ENCODE measurements at places on chromosomes 5 and 9.

GRCh38 chr5:34622098-34622400 lies 34.1 kb upstream of the RAI14 start:
- peak; percentile 39 for DNase-seq

DNA sequence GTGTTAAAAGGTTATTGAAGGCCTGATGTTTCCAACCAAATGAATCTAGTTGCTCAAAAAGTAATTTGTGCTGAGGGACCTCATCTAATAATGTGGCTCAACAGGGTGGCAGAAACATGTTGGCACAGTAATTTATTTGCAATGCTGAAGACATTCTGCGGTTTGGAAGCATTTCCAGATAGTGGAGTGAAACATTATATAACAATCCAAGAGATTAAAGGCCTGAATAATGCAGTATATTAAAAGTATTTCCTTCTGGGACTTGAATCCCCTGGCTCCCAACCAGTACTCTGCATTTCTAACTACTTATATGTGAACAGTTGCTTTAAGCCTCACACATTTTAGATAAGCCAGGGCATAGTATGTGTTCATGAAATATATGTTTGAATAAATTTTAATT lies 25.9 kb upstream of the ALDH1A1 start:
- peak; percentile 69 for DNase-seq

GRCh38 chr9:126531591-126531990 lies 82.1 kb upstream of the LMX1B start:
- no peak for DNase-seq

DNA sequence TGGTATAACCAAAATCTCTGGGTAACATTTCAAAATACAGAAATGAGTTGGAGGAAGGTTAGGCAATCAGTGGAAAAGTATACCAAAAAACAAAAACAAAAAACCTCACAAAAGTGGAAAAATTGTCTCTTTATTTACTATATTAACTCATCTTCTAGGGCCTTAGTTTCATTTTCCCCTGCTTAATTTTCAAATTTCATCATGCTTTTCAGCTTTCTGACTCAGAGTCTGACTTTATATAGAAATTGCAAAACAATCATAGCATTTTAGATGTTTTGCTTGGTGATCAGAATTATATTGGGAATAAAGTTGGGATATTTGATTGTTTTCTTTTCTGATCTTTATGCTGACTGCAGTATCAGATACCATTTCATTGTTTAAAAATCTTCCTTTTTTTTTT lies 257.0 kb upstream of the PRR16 start:
- no peak for DNase-seq

DNA sequence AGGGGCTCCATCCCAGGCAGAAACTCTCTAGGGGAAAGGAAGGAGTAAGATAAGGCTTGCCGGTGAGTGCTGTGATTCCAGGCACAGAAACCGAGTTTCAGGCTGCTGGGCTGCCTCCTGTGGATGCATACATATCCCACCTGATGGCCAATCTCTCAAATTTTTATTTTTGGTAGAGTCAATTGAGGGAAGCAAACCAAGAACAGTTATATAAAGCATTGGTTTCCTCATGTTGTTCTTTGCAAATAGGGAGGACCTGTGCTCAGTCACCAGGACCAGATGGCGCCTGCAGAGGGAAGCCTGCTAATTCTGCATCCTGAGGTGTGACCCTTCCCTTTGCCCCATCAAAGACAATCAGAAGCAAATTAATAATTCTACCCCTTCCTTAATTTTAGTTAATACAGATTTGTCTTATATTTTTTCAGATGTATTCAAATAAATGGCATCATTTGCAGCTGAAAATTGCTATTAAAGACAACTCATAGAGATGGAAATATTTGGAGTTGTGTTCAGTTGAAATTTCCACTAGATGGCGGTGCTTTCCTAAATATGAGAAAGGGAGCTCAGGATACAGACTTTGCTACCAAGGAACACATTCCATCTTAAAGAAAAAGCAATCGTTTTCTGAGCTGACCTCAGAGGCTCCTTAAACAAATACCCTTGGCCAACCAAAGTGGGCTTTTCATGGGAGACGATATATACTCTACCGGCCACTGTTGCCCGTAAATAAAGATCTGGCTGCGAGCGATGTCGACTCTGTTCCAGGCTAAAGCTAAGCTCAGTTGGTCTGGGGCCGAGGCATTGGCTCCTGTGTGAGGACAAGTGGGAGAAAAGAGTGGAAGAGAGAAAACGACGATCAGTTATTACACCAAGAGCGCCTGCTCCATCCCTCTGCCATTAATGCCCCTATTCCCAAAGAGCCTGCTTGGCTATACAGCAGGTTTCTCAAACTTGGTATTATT lies 225.7 kb upstream of the KLF9 start:
- DNase-seq: peak; percentile 49

- DNase-seq: no peak
These were observed 65.4 kb upstream of the STK32A start for GRCh38 chr5:147169399-147169798.

DNA sequence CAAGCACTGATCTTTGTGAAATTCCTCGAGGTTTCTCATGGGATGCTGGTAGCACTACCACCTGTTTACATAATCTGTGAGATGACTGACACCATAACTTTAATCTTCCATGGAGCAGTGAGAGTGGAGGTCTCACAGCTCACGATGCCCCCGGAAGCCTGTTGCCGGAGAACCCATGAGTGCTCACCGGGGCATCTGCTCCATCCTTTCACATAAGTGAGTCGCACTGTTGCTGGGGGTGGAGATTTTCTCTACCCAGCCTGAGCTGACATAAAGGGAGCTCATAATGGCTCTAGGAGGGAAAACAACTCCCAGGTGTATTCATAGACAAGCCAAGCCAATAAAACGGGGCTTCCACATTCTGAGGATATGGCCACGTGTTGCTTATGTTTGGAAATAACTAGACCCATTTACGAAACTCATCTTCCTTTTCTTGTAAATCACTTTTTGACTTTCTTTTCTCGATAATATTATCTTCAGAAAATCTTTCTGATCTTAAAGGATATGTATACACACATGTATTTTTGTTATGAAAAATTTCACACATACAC lies 11.2 kb upstream of the GFPT2 start:
- DNase-seq: no peak

GRCh38 chr9:121225240-121225639 lies 23.6 kb upstream of the RAB14 start:
- DNase-seq: no peak

- DNase-seq: peak; percentile 32
These were observed 29.9 kb upstream of the C7 start for GRCh38 chr5:40879163-40879942.

- no peak for DNase-seq
These were observed 48.8 kb upstream of the FBN2 start for GRCh38 chr5:128586848-128587247.

DNA sequence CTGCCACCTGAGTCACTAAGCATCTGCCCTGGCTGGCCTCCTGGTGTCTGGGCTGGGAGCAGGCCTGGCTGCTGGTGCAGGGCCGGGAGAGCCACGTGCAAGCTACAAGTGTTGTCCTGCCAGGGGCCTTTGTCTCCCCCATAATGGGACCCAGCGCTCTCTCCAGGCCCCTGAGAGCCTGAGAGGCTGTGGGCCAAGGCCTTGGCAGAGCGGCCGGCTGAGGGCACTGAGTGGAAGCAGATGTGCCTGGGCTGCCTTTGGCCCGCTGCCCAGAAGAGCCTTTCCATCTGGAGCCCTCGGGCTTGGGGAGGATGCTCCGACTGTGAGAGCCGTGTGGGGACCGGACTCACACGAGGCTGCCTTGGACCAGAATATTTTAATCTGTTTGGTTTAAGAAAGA lies 185.5 kb downstream of the RGS3 start:
- peak; percentile 43 for DNase-seq

DNA sequence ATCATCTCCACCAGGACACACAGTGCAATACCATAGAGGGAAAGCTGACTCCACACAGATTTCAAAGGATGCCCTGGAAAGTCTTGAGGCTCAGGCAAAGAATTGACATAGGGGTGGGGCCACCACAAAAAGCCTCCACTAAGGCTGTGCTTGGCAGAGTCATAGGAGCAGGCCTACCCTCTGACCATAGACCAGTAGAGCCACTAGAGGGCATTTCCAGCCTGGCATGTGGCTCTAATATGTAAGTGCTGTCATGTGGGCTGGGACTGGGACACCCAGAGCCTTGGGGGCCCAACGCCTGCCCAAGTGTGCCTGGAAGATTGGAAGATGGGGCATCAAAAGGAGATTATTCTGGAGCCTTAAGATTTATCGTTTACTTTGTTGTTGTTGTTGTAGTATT lies 726.0 kb downstream of the DNAH5 start:
- DNase-seq: peak; percentile 53

- no peak for DNase-seq
These were observed 100.9 kb upstream of the APC start for GRCh38 chr5:112636751-112637150.

- DNase-seq: no peak
These were observed 4.5 kb downstream of the FANCC start for GRCh38 chr9:95313010-95313498.

GRCh38 chr5:137201876-137202275 lies 297.2 kb downstream of the SPOCK1 start:
- DNase-seq: peak; percentile 42

- no peak for DNase-seq
These were observed 162.3 kb upstream of the ZNF462 start for GRCh38 chr9:106700676-106701075.

DNA sequence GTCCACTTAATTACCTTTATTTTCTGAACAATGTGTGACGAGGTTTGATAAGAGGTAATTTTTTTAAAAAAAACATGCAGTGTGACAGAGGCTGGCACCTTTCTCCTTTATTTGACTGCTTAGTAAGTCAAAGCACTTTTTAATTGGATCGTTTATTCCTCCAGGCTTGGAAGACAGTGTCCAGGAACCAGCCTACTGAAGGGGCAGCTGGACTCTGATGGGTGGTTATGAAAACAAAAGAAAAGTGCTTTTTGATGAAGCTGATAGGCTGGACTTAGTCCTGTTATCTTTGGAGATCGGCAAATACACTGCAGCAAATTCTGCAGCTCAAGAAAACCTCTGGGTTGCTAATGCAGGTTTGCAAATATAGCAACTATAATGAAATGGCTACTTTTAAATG lies 141.7 kb downstream of the DCP2 start:
- no peak for DNase-seq

DNA sequence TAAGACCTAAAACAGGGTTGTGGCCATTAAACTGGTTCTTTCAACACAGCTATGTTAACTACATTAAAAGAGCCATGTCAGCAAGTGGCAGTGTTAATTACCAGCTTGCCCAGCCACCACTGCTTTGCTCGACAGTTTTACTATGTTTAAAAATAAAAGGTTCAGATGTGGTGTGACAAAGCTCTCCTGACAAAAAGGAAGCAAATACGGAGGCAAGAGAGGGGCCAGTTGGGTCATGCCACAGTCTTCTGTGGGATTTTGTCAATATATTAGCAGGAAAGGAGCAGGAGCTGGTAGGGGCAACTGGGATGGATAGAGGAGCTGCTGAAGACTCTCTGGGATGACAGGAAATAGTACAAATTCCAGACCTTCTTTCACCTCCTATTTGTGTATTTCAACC lies 113.5 kb upstream of the PCA3 start:
- no peak for DNase-seq

- DNase-seq: no peak
These were observed 97.1 kb downstream of the PJA2 start for GRCh38 chr5:109312695-109313094.

- no peak for DNase-seq
These were observed 10.2 kb downstream of the CORO2A start for GRCh38 chr9:98182069-98182820.

DNA sequence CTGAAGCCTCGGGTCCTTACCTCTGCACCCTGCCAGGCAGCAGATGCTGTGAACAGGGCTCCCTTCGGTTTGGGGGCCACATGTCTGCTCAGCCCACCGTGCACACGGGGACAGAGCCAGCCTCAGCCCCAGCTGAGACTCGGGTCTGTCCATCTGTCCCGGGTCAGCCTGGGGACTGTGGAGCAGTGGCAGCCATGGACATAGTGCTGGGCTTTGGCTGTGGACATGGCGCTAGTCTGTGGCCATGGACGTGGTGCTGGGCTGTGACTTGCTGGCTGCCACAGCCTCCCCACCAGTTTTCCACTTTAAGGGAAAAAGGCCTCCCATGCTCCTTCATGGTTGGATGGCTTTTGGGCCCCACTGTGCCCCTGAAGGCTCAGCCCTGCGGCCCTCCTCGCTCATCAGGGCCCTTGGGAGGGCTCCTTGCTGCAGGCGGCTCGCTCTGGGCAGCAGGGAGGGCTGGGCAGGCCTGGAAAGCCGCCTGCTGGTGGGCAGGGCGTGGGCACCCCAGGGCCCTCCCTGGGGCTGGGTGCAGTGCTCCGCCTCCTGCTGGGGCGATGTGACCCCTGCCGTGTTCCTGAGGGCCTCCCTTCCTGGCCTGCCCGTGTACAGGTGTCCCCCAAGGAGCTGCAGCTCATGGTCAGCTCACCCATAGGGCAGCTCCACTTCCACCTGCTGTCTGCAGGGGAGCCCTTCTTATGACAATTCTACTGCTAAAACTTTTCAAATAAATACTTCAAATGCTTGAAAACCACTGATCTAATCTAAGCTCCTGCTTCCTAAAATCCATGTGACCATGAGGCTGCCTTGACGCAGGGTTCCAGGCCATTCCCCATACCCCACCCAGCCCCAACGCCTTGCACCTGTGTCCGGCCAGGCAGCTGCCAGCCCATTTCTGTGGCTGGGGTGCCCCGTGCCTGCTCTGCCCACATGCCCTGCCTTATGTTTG lies 112.1 kb upstream of the LMX1B start:
- DNase-seq: no peak

GRCh38 chr9:89600831-89601230 lies 4.0 kb upstream of the GADD45G start:
- no peak for DNase-seq

DNA sequence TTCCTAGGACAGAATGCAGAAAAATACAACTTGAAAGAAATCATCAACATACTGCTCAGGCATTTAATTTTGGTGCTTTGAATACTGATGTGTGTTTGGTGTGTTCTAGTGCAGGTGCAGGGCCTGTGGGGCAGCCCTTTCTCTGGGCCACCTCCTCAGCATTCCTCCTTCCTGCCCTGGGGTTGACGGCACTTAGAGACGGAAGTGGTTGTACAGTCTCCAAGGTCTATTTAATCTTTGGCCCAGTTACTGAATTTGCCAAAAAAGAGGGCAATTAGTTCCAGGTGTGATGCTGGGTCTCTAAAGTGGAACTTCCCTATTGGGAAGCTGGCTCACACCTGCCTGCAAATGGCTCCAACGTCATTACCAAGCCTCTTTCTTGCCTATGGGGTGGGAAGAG lies 269.0 kb downstream of the SH3GL2 start:
- no peak for DNase-seq

GRCh38 chr5:73644385-73644963 lies 18.5 kb downstream of the ARHGEF28 start:
- DNase-seq: no peak

DNA sequence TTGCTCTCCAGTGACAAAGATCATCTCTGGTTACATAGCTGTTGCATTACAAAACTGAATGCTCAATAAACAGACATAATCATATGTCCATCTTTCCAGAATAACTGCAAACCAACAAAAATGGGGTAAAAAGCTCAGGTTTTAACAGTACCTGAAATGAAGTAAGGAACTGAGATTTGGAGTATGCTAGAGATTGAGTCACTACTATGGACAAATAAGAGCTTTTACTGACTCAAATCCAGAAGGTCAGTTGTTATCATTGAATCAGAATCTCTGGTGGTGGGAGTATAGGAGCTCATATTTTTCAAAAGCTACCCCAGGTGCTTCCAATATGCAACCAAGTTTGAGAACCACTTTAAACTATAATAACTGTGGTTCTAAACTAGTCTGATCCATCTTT lies 4.1 kb upstream of the RAPGEF6 start:
- DNase-seq: no peak

Data from H4 (cell line).